ENCODE measurements at places on chromosomes 5 and 9.

GRCh38 chr5:67029481-67029880, 167.1 kb downstream of the CD180 start:
- no peak for DNase-seq

- DNase-seq: no peak
Observed at GRCh38 chr5:172607213-172607793, 33.8 kb upstream of the NEURL1B start.

- no peak for DNase-seq
Observed at GRCh38 chr9:114431770-114432169, 44.0 kb upstream of the AKNA start.

- DNase-seq: no peak
Observed at GRCh38 chr9:131530546-131530919, 530 bp downstream of the UCK1 start.

- no peak for DNase-seq
Observed at GRCh38 chr9:23288545-23288944, 537.5 kb downstream of the ELAVL2 start.

DNA sequence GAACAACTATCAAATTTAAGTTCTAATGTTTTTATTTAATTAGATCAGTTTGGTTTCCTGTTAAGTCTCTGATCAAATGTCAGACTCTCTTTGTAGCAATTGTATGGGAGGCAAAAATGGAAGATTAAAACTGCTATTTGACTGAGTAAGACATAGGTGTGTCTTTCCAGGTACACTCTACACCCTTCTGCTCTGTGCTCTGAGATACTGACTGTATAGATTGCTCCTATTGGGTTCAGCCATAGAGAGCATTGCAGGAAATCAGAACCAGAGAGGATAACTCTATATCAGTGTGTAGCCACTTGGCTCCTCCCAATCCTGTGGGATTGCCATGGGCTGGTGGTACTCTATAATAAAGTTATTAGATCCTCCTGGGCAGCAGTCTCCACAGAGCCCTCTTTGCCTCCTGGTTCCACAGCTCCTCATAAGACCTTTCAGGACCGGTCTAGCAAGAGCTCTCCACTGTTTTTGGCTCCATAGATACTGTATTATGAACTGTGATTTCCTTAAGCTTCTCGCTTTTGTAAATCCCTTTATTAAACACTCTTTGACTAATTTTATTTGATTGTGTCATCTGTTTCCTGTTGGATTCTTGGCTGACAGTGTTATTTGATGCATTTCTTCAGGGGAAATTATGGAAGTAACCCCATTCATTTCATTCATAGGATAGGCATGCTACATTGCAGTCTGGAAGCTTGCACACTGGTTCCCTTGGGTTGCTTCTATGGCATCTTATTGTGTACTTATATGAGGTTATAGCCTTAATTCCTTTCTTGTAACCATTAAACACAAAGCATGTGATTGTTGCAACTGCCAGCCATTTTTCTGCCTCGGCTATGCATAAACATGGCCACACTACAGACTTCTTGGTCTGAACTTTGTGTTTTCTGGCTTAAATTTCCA, 115.6 kb downstream of the VCAN start:
- no peak for DNase-seq
